ENCODE measurements at places on chromosomes 1 and 21. TPM values are rescaled to one million over a fixed set of nuclear protein-coding genes. Genes with fewer than 3 reads are reported as not detected.

- no peak for DNase-seq
These were observed 25.1 kb upstream of the LRRC47 start for GRCh38 chr1:3821447-3821846.

DNA sequence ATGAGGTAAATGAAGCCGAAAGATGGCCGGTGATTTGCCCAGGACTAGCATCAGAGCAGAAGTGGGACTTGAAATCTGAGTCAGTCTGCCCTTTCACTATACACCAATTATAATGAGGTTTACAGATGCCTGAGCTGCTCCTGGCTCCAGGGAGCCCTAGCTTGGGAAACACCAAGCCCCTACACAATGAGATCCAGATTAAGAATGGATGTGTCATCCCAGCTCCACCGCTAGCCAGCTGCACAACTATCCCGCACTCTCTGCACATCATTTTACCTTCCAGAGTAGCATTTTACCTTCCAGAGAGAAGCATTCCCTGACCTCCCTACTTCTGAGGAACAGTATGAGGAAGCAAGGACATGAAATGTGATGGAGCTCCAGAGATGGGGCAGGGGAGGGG lies 27.0 kb downstream of the SERTAD4 start:
- no peak for DNase-seq

GRCh38 chr1:223741861-223742260 lies 29.5 kb downstream of the CAPN2 start:
- no peak for DNase-seq

- DNase-seq = no peak
These were observed 6.8 kb upstream of the AADACL3 start for GRCh38 chr1:12709091-12709491.

- DNase-seq = no peak
These were observed 43.0 kb upstream of the RGL1 start for GRCh38 chr1:183761871-183762270.

DNA sequence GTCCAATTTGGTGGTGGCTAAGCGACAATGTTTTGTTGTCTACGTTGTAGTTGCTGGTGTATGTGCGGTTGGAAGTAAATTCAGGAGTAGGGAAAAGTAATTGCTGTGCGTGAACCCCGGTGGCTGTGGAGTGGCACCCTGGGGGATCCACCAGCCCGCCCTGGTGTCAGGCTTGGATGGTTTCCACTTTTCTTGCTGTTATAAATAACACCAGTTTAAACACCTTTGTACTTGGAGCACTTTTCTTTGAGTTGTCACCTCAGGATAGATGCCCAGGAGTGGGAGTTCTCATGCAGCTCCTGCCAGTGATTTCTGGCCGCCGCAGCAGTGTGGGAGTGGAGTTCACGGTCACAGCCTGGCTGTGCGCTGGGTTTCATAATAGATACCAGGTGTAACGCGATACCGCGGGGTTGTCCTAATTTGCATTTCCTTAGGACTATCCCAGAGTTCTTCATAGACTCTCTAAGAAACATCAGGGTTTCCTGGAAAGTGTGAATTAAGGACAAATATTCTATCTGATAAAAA lies 12.8 kb upstream of the TMEM200B start:
- no peak for DNase-seq

Gene RAB25
- polyA plus RNA-seq = 0.07 TPM

Gene CADM3
- polyA plus RNA-seq = 9.0 TPM

Gene DNM3
- 1.5 TPM for polyA plus RNA-seq

Gene USP1
- 7.3 TPM for polyA plus RNA-seq

Gene AQP10
- polyA plus RNA-seq = 0.23 TPM

Gene PRMT6
- 5.0 TPM for polyA plus RNA-seq

Gene SV2A
- 1.0 TPM for polyA plus RNA-seq

Gene KCNE2
- 0.18 TPM for polyA plus RNA-seq

Gene MUL1
- polyA plus RNA-seq = 22.1 TPM

Gene TMEM200B
- 2.8 TPM for polyA plus RNA-seq

Gene SPATA1
- polyA plus RNA-seq = 0.57 TPM

Measured in right cardiac atrium (tissue), 5 donors.